ENCODE measurements at places on chromosomes 12 and 14.
A peak's percentile ranks its signal among the peaks of the same experiment; 100 is the strongest.

GRCh38 chr12:122090759-122091515 lies 12.4 kb downstream of the MLXIP start:
- DNase-seq, result no peak

DNA sequence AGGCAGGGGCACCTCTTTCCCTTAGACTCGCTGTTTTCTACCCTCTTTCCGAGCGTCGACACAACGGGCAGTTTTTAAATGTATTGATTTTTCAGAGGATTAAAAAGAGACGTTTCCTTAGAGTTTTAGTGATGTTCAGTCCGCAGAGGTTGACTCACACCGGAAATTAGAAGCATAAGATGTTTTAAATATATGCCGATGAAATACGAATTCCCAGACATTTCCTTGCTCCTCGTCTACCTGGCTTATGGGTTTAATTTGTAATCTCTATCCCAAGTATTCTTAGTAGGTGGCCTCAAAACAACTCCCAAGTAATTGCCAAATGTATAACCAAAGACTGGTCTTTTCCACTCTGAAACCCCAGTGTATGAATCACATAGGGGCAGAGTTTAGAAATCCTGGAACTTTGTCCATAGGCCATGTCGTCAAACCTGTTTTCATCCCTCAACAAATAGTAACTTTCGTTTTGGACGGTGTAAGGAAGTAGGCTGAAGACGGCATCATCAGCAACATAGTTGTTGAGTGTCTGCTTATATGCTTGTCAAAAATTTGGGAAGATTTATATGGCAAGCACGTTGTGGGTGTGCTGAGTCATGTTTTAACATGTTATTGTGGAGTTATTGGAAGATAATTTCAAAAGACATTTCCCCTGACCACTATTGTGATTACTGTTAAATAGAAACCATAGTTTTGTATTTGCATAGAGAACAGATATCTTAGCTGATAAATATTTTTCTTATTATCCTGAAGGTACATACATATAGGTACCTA lies 824 bp downstream of the TBK1 start:
- no peak for DNase-seq

DNA sequence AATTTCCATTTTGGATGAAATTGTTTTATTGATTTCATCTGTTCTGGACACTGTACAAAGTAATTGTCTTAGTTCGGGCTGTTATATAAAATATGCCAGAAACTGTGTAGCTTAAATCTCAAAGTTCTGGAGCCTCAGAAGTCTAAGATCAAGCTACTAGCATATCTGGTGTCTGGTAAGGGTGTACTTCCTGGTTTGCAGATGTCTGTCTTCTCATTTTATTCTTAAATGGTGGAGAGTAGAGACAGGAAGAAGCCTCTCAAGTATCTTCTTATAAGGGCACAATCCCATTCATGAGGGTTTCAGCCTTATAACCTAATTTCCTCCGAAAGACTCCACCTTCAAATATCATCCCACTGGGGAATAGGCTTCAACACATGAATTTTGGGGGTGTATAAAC lies 51.3 kb downstream of the MON2 start:
- DNase-seq, result no peak

- DNase-seq, result no peak
Measured at GRCh38 chr12:85821759-85822158, 14.4 kb downstream of the RASSF9 start.

- peak; percentile 42 for DNase-seq
Measured at GRCh38 chr12:124456652-124457152, 110.7 kb downstream of the NCOR2 start.

DNA sequence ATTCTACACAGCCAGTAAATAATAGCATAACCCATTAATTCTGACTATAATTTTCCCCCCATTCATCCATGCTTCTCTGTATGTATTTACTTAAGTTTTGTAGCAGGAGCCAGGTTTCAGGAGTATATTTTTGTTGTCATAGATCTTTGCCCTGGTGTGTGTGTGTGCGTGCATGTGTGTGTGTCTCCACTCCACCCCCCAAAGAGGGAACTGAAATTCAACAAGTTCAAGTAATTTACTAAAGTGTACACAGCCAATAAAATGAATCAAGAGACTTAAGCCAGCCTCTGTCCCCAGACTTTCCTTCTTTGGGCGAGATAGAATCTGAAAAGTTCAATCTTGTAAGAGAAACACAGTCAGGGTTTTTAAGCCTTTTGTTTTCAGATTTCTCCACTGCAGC lies 792.0 kb downstream of the MED13L start:
- DNase-seq, result no peak

GRCh38 chr12:9449181-9449580 lies 158.5 kb downstream of the KLRB1 start:
- DNase-seq, result no peak

GRCh38 chr12:25256005-25256404 lies 5.3 kb upstream of the KRAS start:
- DNase-seq, result no peak

DNA sequence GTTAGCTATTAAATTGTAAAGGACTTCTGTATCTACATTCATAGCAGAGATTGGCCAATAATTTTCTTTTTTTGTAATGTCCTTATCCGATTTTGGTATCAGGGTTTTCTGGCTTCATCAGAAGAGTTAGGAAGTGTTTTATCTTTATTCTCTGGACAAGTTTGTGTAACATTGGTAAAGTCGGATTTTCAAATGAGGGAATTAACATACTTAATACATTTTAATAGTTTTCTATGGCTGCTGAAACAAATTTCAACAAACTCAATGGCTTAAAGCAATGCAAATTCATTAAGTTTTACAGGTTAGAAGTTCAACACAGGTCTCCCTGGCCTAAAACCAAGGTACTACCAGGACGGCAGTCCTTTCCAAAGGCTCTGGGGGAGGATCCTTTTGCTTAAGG lies 13.2 kb upstream of the SLC8A3 start:
- DNase-seq, result no peak

DNA sequence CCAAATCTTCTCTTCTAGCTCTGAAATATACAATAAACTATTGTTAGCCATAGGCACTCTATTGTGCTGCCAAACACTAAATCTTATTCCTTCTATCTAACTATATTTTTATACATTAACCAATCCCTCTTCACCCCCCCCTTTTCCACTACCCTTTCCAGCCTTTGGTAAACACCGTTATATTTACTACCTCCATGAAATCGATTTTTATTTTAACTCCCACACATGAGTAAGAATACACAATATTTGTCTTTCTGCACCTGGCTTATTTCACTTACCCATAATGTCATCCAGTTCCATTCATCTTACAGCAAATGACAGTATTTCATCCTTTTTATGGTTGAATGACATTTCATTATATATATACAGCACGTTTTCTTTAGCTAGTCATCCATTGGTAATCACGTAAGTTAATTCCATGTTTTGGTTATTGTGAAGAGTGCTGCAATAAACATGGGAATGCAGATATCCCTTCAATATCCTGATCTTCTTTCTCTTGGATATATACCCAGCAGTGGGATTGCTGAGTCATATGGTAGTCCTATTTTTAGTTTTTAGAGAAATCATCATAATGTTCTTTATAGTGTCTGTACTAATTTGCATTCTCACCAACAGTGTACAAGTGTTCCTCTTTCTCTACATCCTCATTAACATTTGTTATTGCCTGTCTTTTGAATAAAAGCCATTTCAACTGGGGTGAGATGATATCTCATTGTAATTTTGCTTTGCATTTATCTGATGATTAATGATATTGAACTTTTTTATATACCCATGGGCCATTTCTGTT lies 34.2 kb upstream of the PLBD1 start:
- no peak for DNase-seq

DNA sequence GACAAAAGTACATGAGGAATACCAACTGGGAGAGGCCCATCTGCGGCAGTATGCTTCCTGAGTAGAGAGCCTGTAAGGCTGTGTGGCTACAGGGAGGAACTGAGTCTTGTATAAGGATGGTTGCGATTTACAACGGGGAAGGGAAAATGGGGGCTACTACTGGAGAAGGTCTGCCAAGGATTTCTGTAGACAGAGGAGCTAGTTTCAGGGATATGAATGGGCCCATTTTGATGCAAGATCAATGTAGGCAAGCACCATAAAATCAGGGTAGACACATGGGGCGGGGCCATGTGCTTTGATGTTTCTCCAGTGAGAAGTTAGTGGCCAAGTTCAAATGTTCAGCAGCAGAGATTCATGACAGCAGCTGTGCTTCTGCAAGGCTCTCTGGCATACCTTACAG lies 149.4 kb downstream of the GPR65 start:
- no peak for DNase-seq

DNA sequence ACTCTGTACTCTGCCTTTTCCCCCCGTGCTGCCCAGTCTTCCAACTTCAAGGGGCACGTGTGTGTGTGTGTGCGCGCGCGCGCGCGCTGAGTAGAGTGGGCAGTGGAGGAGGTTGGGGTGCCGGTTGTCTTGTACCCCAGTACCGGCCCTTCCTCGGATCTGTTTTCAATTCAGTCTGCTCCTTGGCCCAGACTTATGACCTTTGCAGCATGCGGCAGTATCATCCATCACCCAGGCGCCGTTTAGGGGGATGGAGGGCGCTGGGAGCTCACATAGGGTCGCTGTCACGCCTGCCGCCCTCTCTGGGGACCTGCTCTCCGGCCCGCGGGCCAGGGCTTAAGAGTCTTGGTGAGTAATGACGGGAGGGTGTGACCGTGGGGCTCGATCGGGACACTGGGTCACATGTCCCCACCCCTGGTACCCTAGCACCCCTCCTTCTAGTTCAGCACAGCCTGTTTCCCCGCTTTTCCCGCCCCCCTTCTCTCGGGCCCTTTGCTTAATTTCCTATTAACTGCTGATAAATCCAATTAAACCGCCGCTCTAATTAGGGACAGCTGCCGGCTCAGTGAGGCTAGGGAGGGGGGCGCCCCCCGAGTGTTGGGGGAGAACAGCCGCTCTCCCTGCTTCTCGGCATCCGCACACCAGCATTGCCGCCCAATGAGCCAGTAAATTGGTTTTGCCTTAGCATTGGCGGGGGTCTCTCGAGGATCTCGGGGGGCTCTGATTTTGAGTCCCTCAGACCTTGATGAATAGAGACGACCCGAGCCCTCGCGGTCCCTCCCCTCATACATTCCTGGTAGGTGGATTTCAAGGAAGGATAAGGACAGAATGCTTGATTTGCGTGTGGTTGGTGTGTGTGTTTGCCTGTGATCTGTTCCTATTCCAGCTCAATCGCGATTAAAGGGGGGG lies 9.3 kb downstream of the STAC3 start:
- DNase-seq, result no peak

DNA sequence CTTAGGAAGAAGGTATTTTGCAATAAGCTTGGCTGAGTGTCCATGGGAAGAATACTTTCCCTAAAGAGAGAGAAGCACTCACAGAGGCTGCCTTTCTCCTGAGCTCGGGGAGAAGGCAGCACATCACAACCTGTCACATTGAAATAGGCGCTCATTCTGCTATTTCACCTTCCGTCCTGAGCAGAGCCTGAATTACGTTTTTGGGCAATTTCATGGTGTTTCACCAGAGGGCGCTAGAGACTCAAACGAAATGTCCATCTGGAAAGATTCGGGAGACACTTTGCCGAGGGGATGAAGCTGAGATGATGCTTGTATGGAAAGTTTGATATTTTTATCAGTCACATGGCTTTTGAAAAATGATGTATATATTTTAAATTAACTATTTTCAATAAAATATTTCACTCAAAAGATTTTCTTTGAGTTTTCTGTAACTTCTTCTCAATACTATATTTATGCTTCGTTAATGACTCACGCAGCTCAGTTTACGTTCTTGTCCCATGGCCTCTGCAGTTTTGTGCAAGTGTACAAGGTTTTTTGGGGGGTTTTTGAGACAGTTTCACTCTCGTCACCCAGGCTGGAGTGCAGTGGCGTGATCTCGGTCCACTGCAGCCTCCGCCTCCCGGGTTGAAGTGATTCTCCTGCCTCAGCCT lies 17.4 kb upstream of the B4GALNT3 start:
- DNase-seq, result peak; percentile 75

DNA sequence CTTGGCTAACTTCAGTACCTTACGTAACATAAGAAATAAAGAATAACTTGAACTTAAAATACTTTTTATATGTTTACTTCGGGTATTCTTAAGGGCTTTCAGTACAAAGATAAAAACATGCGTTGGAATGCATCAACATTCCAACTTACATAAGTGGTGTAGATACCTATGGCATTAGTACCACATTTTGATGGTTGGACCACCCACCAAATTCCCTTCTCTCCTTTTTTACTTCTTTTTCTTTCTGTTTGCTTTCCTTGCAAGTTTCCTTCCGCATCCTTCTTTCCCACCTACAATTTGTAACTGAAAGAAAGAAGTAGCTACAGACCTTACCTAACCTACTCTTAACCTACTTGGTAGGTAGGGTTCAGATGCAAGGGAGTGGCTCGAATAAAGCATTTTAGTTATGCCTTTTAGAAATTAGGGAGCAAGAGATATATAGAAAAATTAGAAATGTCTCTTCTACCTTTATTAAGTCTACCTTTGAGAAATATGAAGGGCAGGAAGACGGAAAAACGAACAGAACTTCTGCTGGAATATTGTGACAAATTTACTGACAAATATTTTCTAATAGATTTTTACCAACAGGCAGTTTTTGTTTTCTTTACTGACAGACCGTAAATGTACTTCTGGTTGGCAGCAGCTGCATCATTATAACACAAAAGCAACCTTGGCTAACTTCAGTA lies 2.1 kb upstream of the ARHGAP5 start:
- DNase-seq, result no peak

GRCh38 chr12:47551426-47551851 lies 154.4 kb downstream of the RPAP3 start:
- no peak for DNase-seq

DNA sequence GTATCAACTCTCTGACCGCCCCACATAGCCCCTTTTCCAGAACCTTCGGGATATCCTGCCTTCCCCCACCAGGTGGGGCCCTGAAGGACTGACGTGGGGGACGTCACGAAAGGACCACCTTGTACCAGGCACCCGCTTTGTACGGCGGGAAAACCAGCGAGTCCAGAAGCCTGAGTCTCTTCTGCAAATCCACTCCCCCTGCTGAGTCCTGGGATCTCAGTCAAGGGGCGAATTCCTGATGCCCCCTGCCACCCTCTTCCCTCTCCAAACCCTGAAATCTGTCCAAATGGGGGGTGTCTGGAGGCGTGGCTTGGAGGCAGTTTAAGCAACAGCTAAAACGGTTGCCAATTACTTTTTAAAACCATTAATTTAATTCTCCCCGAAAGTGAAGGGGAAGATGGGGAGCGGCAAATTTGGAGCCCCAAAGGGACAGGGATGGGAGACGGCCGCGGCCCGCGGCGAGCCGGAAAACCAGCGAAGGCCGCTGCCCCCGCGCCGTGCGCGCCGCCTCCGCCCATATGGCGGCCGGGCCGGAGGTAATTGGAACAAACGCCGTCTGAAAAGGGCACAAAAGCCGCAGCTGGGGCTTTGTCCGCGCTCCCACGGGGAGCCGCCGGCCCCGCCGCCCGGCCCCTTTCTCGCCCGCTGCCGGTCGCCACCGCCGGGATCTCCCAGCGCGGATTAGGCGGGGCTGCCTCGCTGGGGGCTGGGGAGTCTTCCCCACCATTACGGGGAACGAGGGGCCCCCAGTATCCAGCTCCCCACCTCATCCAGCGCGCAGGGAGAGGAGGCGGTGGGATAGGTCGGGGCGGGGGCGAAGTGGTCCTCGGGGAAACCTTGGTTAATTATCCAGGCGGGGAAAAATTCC lies 6.6 kb downstream of the LHX5 start:
- peak; percentile 28 for DNase-seq

GRCh38 chr12:28189784-28190320 lies 404 bp upstream of the CCDC91 start:
- DNase-seq, result no peak
